Vagina (tissue), 2 donors: ENCODE measurements at places on chromosomes 16 and 17.

GRCh38 chr17:49524473-49525359 lies 29.6 kb downstream of the NGFR start:
- DNase-seq, result no peak

DNA sequence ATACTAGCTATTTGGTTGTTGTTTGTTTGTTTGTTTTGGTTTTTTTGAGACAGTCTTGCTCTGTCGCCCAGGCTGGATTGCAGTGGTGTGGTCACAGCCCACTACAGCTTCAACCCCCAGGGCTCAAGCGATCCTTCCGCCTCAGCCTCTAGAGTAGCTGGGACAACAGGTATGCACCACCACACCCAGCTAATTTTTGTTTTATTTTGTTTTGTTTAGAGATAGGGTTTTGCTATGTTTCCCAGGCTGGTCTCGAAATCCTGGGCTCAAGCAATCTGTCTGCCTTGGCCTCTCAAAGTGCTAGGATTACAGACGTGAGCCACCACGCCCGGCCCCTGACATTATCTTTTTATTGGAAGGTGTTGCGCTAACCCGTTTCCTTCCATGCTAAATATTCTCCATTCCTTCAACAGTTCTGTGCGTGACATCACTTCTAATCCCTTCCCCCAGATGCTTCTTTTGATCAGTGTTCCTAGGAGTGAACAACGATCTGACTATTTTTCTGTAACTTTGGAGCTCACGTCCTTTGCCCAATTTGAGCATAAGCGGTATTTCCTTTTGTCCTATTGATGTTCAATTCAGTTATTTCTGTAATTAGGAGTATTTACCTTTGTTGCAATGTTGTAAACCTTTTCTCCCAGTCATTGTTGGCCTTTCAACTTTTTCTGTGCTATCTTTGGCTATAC lies 30.2 kb upstream of the EMP2 start:
- DNase-seq, result no peak

GRCh38 chr17:4499431-4500190 lies 930 bp downstream of the SPNS2 start:
- DNase-seq, result no peak

- DNase-seq, result no peak
Observed at GRCh38 chr16:86994651-86995171, 322.5 kb downstream of the C16orf95 start.

DNA sequence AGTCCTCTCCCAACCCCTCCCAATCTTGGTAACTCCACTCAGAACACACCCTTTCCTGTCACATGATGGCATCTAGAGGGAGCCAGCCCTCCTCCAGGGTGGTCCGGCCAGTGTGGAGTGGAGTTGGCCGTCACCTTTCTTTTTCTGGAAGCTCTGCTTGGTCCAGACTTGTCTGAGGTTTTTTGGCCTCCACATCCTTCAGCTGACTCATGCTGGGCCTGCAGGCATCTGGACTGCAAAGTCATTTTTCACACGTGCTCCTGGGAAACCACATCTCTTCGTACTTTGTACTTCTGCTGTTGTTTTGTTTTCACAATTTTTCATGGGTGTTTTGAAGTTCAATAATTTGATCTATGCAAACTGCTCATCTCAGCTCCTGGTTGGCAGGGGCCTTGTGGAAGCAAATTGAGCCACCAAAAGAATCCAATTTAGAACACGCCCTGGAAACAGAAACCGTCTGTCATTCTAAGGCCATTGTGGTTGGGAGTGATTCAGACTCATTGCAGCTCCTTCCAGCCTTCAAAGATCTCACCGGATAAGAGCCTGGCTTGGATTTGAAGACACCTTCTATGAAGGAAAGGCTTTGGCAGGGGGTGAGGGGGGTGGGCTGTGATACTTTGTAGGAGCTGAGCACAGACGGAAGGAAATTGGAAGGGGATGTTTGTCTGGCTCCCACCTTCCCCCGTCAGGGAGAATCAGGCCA lies 42.4 kb upstream of the NF1 start:
- DNase-seq, result no peak

DNA sequence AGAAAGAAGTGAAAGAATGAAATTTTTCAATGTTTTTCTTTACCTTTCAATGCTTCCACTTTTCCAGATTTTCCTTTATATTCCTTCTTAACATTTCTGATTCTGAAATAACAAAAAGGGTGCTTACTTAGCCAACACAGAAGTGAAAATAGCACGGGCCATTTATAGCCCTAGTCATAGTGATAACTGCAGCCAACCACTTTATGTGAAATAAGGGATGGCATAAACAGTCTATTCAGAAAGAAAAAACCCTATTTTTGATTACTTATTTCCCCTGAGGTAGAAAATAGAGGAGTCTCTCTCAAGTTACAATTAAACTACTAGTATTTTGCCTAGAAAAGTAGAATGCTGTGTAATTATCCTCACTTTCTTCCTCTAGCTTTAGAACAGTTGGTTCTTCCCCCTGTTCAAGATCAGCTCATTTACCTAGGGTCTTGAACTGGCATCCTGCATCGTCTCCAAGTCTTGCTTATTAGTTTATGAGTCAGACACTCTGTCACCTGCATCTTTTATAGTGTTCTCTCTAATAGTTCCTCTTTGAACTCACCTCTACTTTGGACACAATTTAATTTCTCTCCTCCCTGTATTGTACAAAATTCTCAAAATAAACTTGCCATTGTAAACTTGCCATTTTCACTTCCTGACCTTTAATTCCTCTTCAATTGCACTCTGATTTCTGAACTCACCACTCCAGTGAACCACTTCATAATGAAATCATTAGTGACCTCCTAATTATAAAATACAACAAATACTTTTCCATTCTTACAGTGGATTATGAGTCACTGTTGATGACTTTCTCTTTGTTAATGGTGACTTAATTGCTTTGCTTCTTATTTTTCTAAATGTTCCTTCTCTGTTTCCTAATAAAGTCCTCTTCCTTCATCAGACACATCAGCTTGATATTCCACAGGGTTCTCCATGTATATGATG lies 23.6 kb downstream of the ABCA6 start:
- DNase-seq, result no peak

- DNase-seq, result no peak
Observed at GRCh38 chr17:67390646-67391361, 13.7 kb downstream of the PITPNC1 start.

DNA sequence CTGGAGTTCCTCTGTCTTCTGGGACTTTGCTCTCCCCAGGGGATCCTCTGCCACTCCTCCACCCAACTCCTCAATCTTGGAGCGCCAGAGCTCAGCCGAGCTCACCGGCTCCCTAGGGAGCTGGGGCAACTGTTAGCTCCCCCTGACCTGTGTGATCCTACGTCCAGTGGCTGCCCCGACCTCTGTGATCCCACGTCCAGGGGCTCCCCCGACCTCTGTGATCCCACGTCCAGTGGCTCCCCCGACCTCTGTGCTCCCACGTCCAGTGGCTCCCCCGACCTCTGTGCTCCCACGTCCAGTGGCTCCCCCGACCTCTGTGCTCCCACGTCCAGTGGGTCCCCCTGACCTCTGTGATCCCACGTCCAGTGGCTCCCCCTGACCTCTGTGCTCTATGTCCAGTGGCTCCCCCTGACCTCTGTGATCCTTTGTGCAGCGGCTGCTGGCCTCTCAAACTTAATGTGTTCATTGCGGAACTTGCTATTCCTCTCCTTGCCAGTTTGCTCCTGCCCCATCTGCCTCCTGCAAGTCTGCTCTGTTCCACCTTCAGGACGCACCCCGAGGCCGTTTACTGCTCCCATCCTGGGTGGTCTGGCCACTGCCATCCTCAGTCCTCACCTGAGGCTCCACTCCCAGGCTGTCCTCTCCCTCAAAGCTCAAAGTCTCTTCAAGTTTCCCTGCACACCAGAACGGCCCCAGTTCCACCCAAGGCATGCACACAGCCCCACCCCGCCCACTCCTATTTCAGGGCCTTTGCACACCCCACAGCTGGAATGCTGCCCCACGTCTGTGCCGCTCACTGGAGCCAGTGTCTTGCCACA lies 2.8 kb downstream of the VPS9D1 start:
- no peak for DNase-seq

GRCh38 chr17:66667491-66668030 lies 167.4 kb upstream of the CACNG5 start:
- no peak for DNase-seq

DNA sequence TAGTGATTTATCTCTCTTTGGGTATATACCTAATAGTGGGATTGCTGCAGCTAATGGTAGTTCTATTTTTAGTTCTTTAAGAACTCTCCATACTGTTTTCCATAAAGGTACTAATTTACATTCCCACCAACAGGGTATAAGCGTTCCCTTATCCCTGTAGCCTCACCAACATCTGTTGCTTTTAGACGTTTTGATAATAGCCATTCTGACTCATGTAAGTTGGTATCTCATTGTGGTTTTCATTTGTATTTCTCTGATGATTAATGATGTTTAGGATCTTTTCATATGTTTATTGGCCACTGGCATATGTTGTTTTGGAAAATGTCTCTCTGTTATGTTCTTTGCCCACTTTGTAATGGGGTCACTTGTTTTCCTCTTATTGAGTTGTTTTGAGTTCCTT lies 88.5 kb upstream of the ZNF267 start:
- no peak for DNase-seq

GRCh38 chr16:58551496-58551895 lies 36.2 kb downstream of the SETD6 start:
- DNase-seq, result no peak

- DNase-seq, result no peak
Observed at GRCh38 chr17:66551839-66552238, 249.4 kb downstream of the PRKCA start.

DNA sequence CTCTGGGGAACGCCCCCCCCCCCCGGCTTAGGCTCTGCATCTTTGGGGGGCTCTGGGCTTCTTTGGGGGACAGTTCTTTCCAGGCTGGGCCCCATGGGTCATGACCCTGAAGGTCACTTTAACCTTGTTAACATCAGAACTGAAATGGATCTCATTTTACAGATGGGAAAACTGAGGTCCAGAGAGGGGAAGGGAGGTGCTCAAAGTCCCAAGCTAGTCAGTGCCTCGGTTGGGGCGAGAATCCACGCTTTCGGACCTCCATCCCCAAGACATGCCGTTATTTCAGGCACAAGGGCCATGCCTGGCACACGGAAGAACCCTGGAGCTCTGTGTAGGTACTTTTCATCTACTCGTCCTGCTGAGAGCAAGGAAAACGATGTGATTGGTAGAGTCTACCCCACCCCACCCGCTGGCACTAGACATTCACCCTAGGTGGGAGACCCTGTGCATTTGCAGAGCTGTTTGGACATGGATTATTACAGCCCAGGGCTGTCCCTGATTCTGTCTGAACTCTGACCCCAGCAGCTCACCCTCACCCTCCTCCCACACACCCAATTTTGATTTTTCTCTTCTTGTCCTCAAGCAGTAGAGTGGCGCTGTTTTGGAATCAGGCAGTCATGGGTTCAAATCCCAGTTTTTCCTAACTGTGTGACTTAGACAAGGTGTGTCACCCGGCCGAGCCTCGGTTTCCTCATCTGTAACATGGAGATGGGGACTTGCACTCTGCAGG lies 155.1 kb upstream of the CDC42EP4 start:
- no peak for DNase-seq

GRCh38 chr17:4334332-4334731 lies 32.1 kb downstream of the UBE2G1 start:
- DNase-seq, result no peak

DNA sequence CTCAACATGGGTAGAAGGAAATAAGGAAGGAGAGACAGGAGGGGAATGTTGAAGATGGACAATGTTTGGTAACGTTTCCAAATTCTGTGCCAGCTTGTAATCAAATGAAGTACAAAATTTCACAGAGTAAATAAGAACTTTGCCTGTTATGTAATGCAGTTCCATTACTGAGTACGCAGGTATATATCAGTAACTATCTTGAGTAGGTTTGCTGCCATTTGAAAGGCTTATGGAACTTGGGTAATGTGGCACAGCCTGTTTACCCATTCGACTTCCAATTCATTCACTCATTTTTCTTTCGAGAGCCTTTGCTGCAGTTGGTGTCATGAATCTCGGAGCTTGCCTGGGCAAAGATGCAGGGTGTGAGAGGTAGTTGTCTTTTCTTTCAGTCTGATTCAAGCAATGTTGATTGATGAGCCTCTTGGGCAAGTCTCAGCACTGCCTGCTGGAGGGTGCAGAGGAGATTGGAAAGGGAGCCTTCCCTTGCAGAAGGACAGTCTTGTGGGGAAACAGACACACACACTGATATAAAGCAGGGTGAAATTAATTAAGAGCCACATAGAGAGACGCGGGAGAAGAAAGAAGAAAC lies 53.4 kb downstream of the ZNF18 start:
- no peak for DNase-seq

DNA sequence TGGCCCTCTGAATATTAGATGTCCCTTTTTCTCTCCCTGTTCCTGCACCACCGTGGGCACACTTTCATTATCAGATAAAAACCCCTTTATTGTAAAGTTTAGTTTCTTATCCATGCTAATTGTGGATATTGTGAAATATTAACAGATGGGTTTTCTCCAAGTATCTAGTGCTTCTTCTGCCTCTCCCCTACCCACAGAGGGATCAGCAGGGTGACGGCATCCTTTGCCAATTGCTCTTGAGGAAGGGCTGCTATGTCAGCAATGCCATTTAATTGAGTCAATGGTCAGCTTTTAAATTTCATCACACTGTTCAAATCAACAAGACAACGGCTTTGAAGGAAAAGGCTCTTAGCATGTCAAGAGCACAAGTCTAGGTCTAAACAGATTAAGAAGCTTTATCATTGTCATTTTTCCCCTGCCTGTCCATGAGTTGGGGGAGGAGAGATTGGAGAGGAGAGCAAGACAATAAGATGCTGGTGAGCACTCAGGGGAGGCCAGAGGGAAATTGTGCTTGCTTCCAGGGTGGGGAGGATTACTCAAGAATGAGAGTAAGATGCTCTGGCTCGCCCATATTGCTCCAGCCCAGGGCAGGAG lies 443.0 kb upstream of the CCL2 start:
- no peak for DNase-seq

DNA sequence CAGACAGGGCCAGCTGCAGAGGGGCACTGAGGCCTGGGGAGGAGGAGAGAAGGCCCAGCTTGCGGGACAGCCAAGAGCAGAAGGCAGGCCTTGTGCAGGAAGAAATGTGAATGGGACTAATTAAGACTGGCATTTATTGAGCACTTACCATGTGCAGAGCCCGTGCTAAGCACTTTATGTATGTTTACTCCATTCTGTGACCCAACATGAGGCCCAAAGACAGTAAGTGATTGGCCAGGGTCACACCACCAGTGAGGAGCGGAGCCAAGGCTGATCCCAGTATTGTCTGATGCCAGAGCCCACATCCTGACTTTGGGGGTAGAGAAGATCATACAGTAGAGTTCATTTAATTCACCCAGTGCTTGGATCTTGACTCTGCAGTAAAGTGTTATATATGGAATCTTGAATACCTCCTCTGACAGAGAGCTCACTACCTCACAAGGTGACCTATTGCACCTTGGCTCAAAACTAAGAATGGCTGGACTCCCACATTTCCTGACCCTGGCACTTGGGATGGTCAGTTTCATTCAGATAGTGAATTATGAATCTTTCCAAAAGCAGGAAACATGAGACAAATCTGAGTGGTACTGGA lies 13.6 kb downstream of the KATNB1 start:
- DNase-seq, result no peak

DNA sequence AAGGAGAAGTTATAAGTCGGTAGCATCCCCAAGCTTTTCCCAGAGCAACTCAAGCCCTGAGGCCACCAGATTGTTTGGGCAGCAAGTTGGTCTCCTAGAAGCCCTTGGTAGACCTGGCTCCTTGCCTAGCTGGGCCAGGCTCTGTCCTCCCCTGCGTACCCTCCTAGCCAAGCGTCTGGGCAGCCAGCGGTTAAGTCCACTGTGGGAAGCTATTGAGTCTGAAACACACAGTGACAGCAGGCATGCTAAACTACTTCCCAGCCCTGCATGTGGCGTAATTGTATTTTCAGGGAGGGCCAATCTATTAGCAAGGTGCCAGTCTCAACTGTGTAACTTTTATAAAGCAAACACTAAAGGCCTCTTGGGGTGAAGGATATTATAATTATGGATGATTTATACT lies 419.1 kb upstream of the RBFOX1 start:
- DNase-seq, result no peak

GRCh38 chr16:66427871-66428681 lies 981 bp downstream of the BEAN1 start:
- DNase-seq, result no peak
